ENCODE measurements at places on chromosomes 6 and 20.
A peak's percentile ranks its signal among the peaks of the same experiment; 100 is the strongest.

DNA sequence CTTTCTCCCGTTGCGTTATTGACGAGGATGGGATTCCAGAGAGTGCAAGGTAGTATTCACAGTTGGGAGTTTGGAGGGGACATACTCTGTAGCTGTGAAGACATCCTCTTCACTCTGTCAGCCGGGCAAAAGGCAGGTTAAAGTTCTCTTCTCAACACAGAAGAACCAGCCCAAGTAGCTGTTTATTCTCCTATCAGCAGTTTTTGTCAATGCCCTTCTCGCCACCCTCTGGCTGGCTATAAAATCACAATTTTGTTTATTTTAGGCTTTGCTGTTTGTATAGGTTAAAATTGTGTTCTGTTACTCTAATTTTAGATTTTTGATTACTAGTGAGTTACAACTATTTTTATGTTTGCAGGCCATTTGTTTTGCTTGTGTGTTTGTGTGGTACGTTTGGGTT is 37.9 kb upstream of the MAS1 start:
- DNase-seq: no peak

DNA sequence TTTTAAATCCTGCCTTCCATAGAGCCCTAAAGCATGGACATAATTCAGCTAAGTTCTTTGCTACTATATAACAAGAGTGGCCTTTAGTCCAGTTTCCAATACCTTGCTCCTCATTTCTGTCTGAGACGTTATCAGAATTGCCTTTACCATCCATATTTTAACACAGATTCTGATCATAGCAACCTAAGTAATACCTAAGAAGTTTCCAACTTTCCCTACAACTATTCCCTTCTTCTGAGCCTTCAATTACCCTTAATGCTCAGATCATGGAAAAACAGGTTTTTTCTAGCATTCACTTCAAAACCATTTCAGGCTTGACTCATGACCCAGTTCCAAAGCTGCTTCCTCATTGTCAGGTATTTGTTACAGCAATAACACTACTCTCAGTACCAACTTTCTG is 367.1 kb downstream of the C6orf118 start:
- no peak for DNase-seq

DNA sequence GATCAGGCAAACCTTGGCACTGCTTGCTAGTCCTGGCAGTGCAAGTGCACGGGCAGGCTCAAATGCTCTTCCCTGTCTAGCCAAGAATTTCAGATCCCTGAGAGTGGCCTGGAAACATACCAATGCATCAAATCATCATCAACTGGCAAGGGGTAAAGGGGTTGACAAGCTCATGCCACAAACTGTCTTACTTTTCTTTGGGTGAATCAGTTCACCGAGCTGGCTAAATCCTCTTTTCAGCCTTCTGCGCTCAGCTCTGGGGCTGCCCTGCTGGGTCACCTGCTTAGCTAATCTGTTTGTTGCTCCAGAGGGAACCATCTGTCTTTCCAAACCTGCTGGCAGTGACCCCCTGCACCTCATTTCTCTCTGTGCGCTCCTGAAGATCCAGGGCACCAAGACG is 59.5 kb downstream of the LYRM4 start:
- DNase-seq: no peak

GRCh38 chr6:108159981-108160380 is 5.8 kb upstream of the NR2E1 start:
- DNase-seq: no peak

GRCh38 chr20:39311851-39312506 is 349.8 kb downstream of the DHX35 start:
- DNase-seq: no peak

- no peak for DNase-seq
These were observed 152.4 kb upstream of the MAN1A1 start for GRCh38 chr6:119501798-119502483.

- no peak for DNase-seq
These were observed 56.9 kb upstream of the TAGAP start for GRCh38 chr6:159101656-159102055.

DNA sequence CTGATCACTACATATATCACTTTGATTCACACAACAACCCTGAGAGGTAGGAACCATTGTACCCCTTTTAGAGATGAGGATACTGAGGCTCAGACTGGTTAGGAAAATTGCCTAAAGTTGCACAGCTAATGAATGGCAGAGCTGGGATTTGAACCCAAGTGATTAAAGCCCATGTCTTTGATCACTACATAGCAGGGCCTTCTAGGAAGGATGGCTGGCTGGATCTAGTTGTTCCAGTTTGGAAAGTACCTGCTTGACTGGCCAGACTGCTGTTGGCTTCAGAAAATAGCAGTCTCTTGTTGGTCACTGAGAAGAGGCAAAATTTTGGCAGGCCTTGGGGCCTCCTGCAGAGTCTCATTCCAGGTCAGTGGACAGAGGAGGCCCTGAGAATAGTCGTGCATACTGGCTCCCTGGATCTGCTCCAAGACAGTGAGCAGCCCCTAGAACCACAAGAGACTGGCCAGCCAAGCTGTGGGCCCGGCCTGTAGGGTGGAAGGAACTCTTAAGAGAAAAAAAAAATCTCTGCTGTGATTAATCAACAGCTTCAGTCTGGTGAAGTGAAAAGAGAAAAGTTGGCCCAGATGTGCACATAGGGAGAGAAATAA is 17.5 kb downstream of the PPARD start:
- DNase-seq: no peak

DNA sequence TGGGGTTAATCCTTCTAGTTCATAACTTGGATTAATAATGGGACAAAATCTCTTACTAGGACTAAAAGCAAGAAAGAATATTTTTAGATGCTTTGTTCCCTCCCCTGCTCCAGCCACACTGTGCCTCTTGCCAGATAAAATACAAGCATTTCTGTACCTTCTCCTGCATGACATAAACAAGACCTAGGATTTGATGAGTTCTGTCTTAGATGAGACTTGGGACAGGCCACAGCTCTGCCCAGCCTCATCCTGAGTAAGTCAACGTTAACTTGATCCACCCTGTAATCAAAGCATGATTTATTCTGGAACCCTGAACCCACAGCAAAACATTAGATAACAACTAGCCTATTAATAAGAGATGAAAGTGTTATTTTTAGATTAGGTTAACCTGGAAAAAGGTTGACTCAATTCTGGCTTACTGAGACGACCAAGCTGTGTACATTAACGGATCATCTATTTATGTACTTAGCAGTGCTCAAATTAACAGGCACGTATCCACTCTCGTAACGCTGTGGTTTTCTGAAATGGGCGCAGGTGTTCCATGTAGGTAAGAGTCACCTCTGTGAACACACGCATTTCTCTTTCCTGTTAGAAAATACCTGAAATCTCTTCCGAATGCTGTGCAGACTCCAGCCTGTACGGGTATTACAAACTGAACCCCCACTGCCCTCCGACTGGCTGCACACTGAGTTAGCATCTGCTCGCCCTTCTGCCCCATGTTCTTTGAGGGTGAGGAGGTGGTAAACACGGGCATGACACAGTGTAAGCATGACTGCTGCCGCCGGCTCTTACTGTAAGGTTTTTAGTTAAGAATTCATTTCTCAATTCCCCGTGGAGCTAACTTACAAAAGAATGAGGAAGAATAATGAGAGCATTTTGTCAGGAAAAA is 132.1 kb upstream of the FOXQ1 start:
- no peak for DNase-seq

- no peak for DNase-seq
These were observed 199.1 kb upstream of the JARID2 start for GRCh38 chr6:15046751-15047150.

DNA sequence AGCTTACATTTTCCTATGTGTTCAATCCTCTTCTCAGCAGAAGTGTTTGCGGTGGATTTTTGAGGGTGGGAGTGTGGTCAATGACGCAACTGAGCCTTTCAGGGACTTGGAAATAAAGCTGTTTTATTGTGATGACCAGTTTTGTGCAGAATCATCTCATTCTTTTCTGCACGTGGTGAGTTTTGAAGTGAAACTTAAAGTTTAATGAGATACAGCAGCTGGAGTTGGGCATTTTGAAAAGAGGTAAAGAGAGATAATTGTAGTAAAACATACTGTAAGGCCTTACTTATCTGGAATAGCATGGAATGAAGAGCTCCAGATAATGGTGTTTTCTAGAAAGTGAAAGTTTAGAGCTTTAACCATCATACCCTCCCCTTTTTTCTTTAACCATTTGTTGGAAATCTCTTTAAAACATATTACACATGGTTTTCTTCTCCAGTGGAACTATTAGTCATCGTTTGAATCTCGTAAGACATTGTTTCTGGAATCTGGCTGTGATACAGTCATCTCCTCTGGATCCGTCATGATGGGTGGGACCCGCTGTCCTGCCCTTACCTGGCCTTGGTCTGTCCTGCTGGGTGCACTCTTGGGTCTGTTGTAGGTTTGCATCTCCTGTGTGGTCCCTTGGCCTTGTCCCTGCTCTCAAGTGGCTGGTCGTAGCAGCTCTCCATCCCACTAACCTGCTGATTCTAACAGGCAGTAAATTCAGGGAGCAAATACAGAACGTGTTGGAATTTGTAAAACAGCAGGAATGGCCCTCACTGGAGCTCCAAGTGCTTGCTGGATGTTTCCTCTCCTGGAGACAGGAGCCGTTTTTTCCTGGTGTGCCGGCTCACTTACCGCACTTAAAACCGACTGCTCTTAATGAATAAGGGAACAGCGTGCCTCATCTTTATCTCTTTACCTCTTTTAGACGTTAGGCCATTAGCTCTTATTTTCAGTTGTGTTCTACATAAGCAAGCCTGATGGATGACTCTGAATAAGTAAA is 29.8 kb downstream of the UST start:
- no peak for DNase-seq

- no peak for DNase-seq
These were observed 54.8 kb upstream of the ADGRG6 start for GRCh38 chr6:142246960-142247359.

DNA sequence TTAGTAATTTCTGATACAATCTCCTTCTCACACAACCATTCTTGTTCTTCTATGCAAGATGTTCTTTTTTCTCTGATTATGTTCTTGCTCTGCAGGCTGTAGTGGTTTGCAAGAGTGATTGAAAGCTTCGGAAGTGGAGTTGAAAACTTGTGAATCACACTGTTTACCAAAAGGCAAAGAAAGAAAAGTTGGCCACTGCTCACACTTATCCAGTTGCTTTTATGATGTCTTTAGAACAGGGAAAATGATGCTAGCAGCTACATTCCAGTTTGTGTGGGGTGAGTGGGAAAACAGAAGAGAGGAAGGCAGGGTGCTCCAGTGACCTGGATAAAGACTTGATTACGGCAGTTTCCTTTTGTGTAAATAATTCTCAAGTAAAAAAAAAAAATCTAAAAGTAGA is 583.3 kb downstream of the TENT5A start:
- no peak for DNase-seq

DNA sequence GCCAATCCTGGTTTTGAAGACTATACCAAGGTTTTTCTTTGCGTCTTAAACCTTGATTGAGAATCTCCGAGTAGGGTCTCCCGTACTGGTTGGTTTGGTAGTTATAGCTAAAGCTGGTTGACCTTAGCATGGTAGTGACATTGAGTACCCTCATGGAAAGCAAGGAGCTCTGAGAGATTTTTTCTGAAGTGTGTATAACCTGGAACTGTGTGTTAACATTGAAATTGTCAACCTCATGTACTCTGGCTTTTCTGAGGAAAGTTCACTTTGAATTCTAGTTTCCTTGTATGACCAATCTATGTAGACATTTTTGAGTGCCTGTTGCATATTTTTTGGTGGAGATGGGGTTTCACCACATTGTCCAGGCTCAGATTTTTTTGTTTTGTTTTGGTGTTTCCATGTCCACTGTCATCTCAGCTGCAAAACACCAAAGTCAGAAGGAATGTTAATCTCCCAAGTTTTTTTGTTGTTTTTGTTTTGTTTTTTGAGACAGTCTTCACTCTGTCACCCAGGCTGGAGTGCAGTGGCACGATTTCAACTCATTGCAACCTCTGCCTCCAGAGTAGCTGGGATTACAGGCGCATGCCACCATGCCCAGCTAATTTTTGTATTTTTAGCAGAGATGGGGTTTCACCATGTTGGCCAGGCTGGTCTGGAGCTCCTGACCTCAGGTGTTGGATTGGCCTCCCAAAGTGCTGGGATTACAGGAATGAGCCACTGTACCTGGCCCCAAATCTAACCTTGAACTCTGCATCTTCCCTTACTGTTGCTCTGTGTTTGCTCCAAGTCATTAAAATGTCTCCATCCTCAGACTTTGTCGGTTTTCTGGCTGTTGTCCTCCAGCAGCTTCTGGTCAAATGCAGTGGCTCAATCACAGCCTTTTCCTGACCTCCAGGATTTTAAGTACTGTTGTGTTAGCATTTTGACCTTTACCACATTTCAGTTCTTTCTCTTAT is 4.3 kb downstream of the RPS12 start:
- DNase-seq: no peak

DNA sequence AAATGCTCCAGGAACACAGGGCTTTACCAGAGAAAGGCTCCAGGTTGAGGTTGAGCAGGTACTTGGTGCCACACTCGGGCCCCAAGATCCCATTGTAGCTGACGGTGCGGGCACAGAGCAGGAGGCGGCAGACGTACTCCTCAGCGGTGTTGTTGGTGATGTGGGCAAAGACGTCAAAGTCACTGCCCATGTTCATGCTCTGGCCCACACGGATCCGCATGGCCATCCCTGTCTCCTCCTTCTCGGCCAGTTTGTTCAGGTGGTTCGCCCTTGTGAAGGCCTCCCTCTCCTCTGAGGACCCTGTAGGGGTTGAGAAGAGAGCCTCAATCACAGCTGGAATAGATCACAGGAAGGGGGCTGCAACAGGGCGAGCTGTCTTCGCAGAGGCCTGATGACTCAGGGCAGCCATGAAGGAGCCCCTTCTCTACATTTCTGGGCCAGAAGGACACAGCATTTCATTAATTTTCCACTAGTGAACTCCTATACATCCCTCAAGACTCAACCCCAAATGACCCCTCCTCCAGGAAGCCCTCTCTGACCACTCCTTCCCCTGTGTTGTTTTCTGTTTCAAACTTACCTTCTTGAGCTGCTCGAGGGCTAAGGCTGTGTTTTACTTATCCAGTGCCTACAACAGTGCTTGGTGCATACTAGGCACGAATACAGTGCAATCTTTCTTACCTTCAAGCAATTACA is 26.8 kb downstream of the TGM2 start:
- DNase-seq: no peak

DNA sequence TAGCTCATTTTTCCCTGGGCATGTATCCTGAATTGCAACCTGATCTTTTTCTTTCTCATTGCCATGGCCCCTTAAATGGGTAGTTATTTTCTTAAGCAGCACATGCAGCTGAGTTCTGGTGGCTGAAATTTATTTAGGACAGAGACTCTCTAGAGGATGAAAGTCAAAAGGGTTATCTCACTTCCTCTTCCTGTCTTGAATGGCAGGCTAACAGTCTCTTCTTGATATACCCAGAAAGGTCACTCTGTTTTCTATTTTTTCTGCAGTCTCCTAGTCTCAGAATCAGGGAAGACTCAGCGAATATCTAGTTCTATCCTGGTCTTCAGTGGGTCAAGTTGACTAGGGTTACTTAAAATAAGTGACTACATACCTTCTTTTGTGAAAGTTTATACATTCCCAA is 243.3 kb downstream of the EPHA7 start:
- DNase-seq: no peak

- DNase-seq: no peak
These were observed 50.5 kb downstream of the CBFA2T2 start for GRCh38 chr20:33540427-33540826.

GRCh38 chr6:3308106-3308505 is 49.4 kb downstream of the PSMG4 start:
- no peak for DNase-seq

GRCh38 chr6:18387061-18387721 is at the start of gene RNF144B:
TSS of gene RNF144B (plus strand) at chr6:18387350. CDS start at chr6:18399535, 12,185 bp downstream.
- peak; percentile 29 for DNase-seq

- no peak for DNase-seq
These were observed 62.5 kb downstream of the RALGAPA2 start for GRCh38 chr20:20649945-20650344.

- no peak for DNase-seq
These were observed 50.7 kb upstream of the SYNDIG1 start for GRCh38 chr20:24418731-24419130.

- no peak for DNase-seq
These were observed 11.4 kb downstream of the HLA-E start for GRCh38 chr6:30500421-30501355.
